ENCODE measurements at places on chromosomes 6 and 20.

- no peak for DNase-seq
These were observed 115.7 kb downstream of the DST start for GRCh38 chr6:56526860-56527544.

DNA sequence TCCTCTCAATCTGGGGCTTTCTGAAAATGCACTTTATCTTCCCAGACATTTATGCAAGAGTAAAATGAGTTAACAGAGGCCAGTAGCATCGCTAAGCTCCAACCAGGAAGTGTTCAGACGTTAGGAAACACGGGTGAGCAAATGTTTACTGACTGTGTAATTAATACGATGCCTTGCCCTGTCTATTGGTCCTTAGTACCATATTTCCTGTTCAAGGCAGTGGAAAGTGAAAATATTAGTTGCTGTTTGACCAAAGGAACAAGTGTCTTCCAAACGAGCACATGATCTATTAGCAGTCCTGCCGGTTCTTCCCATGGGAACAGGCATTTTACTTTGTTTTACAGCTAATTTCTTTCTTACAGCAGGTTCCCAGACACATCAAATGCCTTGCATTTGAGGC lies 311.1 kb upstream of the JAG1 start:
- no peak for DNase-seq

DNA sequence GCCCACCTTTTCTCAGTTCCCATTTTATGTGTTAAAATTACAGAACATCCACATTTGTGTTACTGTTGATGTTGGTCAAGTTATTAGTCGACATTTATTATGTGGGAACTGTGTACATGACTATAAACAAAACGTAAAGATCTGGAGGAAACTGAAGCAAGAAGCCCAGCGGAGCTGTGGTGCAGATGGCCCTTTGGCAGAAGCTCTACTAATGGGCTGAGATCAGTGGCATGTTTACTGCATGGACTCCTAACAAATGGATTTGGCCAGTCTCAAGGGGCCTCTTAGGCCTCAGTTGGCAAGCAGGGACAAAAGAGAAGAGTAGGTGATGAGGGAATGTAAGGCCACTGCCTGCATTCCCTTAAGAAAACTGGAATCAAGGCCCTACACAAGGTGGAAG lies 282.1 kb upstream of the TCF21 start:
- DNase-seq: no peak

- no peak for DNase-seq
These were observed 25.0 kb downstream of the L3MBTL3 start for GRCh38 chr6:130043344-130043743.

- no peak for DNase-seq
These were observed 159.4 kb upstream of the CITED2 start for GRCh38 chr6:139533573-139534471.

GRCh38 chr6:19845266-19846041 lies 8.3 kb downstream of the ID4 start:
- no peak for DNase-seq

DNA sequence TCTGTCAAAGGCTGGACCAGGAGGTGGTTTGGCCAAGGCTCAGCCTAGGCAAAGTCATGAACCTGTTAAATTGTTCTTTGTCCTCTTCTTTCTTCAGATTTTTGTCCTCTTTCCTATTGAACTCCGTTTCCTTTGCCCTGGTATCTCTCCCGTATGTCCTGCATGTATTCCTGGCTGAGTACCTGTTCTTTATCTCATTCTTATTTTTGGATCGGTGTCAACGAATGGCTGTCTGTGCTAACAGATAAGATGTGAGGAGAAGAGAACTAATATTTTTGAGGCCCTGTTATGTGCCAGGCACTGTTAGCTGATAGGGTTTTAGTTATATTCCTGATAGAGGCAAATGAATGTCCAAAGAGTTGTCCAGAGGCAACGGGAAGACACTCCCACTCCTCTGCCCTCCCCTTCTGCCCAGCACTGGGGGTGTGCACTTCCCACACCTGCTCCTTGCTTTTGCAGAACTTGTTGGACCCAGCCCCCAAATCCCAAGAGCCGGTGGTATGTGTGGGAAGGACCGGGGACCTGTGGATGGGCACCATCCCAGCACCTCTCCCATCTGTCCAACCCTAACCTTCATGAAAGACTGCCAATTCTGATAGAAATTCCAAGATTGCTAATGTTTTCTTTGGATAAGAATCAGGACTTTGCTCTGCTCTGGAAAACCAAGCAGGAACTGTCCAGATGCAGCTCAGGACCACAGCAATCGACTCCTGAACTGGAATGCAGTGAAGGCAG lies 20.6 kb downstream of the MMP24OS start:
- no peak for DNase-seq

Data from left renal pelvis (tissue), 4 donors.